ENCODE measurements at places on chromosomes 16 and 17. TPM values are rescaled to one million over a fixed set of nuclear protein-coding genes. Genes with fewer than 3 reads are reported as not detected.
A peak's percentile ranks its signal among the peaks of the same experiment; 100 is the strongest.

DNA sequence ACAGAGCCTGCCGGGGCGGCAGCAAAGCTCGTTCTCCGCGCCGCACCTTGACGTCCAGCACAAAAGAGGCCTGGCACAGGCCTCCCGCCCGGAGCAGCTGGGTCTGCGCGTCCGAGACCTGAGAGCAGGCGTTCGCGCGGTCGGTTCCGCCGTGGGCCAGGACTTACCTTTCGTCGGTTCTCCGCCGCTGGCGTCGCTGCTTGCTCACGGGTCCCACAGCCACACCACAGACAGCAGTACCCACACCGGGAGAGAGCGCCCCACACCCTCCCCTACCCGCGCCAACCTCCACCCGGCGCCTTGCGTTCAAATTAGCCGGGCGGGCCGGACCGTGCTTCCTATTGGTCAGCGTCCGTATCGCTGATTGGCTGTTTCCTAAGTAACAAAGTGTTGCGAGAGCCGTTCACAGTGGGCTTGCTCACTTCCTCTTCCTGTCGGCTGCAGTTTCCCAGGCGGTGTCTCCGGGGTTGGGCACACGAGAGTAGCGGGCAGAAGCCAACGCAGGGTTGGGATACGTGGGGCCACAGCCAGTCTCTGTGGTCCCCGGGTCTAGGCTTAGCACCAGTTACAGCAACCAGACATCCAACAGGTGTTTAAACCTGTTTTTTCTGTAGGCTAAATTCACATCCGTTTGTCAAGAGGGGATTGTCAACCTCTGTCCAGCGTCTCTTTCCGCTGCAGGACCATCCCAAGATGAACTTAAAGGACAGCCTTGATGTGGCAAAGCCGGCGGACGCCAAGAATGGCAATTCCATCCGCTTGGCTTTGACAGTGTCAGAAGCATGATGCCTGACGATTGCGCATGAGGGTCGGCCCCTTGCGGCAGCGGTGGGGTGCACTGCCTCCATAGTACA is at the start of gene KIF18B:
Gene KIF18B (minus strand): TSS at position 313 of the 854 bp plus-strand sequence. CDS start 11,429 bp downstream, outside the sequence.
- no peaks in the 10 kb centered on the region for H3K27me3 ChIP-seq
- peaks cover 11% of the 10 kb centered on the region for H3K4me1 ChIP-seq
- peak within 1 kb of the TSS; percentile 95 for H3K4me3 ChIP-seq
- H3K36me3 ChIP-seq: peaks cover 22% of the 10 kb centered on the region
- no peak within 1 kb of the TSS for H3K27ac ChIP-seq

Gene ACSM3
- total RNA-seq: 3.8 TPM

GRCh38 chr16:57297856-57298255 is 13.4 kb upstream of the PLLP start:
- no peak overlapping the region for H3K27ac ChIP-seq
- peaks cover 5% of the 10 kb centered on the region for H3K4me1 ChIP-seq
- no peaks in the 10 kb centered on the region for H3K36me3 ChIP-seq
- H3K27me3 ChIP-seq: peaks cover 7% of the 10 kb centered on the region
- H3K4me3 ChIP-seq: no peak overlapping the region
- DNase-seq: peak; percentile 20

DNA sequence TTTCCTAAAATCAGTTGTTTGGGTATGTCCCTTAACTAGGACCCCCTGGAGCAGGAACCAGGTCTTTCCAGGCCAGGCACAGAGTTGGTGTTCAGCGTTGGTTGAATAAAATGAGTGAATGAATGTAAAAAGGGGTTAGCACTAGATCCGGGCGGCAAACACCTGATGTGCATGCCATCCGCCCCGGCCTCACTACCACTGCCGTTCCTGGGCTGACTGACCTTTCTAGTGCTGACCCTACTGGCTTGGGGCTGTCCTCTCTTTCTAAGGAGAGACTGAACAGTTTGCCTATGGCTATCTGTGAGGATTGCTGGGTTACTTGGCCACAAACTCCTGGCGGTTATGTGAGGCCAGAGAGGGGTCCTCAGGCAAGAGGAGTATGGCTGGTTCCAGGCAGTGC is 10.1 kb upstream of the PHF12 start:
- no peak overlapping the region for H3K4me3 ChIP-seq
- H3K27ac ChIP-seq: no peak overlapping the region
- DNase-seq: no peak
- no peaks in the 10 kb centered on the region for H3K36me3 ChIP-seq

DNA sequence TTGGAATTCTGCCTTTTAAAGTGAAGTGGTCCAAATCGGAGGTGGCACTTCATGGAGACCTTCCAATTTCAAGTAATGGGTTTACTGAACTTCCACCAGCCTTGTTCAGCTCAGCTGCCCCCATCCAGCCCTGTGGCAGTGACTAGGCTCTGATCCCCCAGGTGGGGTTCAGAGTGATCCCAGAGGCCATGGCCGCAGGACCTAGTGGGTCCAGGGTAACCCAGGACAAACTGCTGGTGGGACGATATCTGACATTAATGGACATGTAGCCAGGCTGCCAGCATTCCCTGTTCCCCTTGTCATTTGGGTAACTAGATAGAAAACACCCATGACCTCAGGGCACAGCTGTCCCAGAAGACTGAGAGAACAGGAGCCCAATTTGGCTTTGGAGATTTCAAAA is 209.9 kb downstream of the GSG1L start:
- no peaks in the 10 kb centered on the region for H3K27me3 ChIP-seq
- DNase-seq: no peak
- H3K36me3 ChIP-seq: no peaks in the 10 kb centered on the region

DNA sequence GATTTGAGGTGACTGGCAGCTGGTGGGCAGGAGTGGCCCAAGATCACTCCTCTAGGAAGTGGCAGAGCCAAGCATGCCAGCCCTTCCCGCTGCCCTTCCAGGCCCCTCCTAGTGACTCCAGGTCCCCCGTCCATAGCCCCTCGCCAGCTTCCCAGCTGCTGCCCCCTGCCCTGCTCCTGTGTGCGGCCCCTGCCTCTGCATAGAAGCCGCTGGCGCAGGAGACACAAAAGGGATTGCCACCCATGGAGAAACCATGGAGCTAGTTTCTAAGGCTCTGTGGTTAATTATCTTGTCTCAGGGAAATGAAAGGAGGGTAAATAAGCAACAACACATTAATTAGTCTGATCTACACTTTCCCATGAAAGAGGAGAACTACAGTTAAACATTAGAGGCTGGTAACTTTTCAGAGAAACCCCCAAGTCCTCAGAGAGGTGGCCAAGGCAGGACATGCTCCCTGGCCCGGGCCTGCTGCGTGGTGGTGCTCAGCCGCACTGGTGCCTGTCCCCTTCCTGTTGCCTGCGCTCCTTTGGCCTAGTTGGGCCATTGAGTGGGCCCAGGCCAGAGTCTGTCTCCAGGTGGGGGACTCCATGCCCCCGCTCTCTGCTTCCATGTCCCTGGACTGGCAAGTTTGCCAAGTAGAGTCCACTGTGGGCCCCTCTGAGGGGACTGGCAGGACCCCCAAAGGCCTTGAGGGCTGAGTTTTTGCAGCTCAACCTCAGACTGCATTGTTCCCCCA is 65.2 kb downstream of the PRMT7 start:
- no peaks in the 10 kb centered on the region for H3K27me3 ChIP-seq
- peak; percentile 75 for DNase-seq
- H3K4me3 ChIP-seq: no peak overlapping the region
- H3K27ac ChIP-seq: peak overlapping the region; percentile 24
- H3K4me1 ChIP-seq: peaks cover 16% of the 10 kb centered on the region
- no peaks in the 10 kb centered on the region for H3K36me3 ChIP-seq

Gene CKLF
- total RNA-seq: 38.6 TPM

- no peaks in the 10 kb centered on the region for H3K27me3 ChIP-seq
- H3K4me3 ChIP-seq: no peak overlapping the region
- DNase-seq: no peak
- H3K36me3 ChIP-seq: no peaks in the 10 kb centered on the region
- no peak overlapping the region for H3K27ac ChIP-seq
These were observed 79.5 kb downstream of the CPPED1 start for GRCh38 chr16:12724226-12724625.

GRCh38 chr16:67463059-67463458 is 17.9 kb downstream of the ATP6V0D1 start:
- H3K4me1 ChIP-seq: no peaks in the 10 kb centered on the region
- H3K4me3 ChIP-seq: no peak overlapping the region
- no peak for DNase-seq
- no peaks in the 10 kb centered on the region for H3K36me3 ChIP-seq
- no peaks in the 10 kb centered on the region for H3K27me3 ChIP-seq

Gene C17orf78
- total RNA-seq: not detected

Gene RNF43
- total RNA-seq: 0.50 TPM

DNA sequence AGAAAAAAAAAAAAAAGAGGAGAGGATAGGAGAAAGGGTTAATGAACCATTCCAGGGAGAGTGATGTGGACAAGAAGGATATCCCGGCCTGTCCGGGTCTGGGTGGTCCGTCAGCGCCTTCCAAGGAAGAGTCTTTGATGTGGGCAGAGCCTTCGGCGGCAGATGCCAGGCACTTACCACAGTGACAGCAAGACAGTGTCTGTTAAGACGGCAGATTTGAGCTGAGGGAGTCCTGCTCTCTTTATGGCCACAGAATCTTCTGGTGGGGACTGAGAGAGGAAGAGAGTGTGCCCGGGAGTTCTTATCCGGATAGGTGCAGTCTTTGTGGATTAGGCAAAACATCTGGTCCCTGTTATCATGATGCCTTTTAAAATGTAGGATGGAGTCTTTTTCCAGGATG is 95.2 kb downstream of the ZDHHC7 start:
- H3K27me3 ChIP-seq: no peaks in the 10 kb centered on the region
- no peak for DNase-seq
- H3K4me3 ChIP-seq: no peak overlapping the region
- no peaks in the 10 kb centered on the region for H3K4me1 ChIP-seq
- H3K27ac ChIP-seq: no peak overlapping the region
- H3K36me3 ChIP-seq: no peaks in the 10 kb centered on the region

DNA sequence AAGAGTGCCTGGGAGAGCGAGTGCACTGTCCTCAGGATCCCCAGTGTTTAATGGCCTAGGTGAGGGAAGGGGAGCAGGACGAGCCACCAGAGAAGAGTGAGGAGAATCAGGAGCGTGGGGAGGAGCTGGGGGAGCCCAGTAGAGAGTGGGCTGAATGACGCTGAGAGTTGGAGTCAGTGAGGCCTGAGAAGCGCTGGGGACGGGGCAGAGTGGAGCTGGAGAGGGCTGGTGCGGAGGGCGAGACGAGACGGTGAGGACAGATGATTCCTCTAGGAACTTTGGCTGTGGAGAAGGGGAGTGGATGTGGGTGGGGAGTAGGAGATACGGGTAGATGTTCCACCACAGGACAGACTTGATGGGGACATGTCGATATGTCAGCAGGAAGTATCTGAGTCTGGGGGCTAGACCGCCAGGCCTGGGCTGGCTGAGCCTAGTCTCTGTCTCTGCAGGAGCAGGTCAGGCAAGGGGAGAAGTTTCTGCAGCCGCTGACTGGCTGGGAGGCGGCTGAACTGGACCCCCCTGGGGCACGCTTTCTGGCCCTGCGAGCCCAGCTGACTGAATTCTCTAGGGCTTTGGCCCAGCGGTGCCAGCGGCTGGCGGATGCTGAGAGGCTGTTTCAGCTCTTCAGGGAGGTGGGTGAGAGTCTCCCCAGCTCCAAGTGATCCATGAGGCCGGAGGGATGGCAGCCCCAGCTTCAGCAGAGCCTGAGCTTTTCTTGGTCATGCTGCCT is 4.7 kb downstream of the PLEKHG4 start:
- H3K36me3 ChIP-seq: no peaks in the 10 kb centered on the region
- H3K27me3 ChIP-seq: peaks cover 14% of the 10 kb centered on the region
- no peaks in the 10 kb centered on the region for H3K4me1 ChIP-seq
- no peak overlapping the region for H3K27ac ChIP-seq

Gene PRSS33
- 0.73 TPM for total RNA-seq

Gene MT1M
- not detected for total RNA-seq

- no peaks in the 10 kb centered on the region for H3K36me3 ChIP-seq
- no peak overlapping the region for H3K4me3 ChIP-seq
- no peaks in the 10 kb centered on the region for H3K27me3 ChIP-seq
- peaks cover 22% of the 10 kb centered on the region for H3K4me1 ChIP-seq
- H3K27ac ChIP-seq: no peak overlapping the region
- no peak for DNase-seq
These were observed 26.9 kb downstream of the NSMCE1 start for GRCh38 chr16:27241658-27242057.

DNA sequence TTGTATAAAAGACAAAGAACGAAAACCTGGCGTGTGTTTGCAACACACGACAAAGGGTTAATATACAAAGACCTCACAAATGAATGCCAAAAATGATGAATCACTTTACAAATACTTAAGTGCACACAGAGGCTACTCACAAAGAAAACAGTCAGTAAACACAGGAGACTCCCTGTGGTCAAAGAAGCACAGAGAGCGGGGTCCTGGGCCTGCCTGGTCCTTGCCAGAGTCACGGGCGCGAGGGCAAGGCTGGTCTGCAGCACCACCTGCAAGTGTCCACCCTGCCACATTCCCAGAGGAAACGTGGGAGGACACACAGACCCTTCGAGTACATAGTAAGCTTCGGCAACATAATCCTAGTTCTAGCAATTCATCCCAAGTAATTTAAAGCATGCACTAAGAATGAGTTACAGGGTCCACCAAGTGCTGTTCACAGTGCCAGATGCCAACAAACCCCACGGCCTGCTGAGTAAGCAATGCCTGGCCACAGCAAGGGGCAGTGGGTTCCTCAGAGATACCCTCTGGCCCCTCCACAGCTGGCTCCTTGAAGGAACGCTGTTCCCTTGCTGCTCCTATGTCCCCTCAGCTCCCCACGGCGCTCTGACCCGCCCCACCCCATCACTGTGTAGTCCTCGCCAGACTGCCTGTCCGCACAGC is 24.6 kb upstream of the FAAP100 start:
- H3K36me3 ChIP-seq: peaks cover 5% of the 10 kb centered on the region
- no peak overlapping the region for H3K4me3 ChIP-seq
- no peaks in the 10 kb centered on the region for H3K27me3 ChIP-seq
- DNase-seq: no peak
- no peak overlapping the region for H3K27ac ChIP-seq

Gene SEZ6L2
- total RNA-seq: 11.7 TPM

Gene NTN3
- total RNA-seq: 1.7 TPM

- no peak overlapping the region for H3K27ac ChIP-seq
- no peaks in the 10 kb centered on the region for H3K4me1 ChIP-seq
- no peaks in the 10 kb centered on the region for H3K27me3 ChIP-seq
- no peak overlapping the region for H3K4me3 ChIP-seq
- no peak for DNase-seq
These were observed 10.9 kb upstream of the DHRS7C start for GRCh38 chr17:9802294-9802693.

GRCh38 chr17:12736526-12736925 is 52.8 kb upstream of the ARHGAP44 start:
- H3K27ac ChIP-seq: no peak overlapping the region
- H3K4me3 ChIP-seq: no peak overlapping the region
- no peaks in the 10 kb centered on the region for H3K27me3 ChIP-seq
- no peak for DNase-seq
- H3K4me1 ChIP-seq: no peaks in the 10 kb centered on the region

Gene ACAP1
- total RNA-seq: 2.7 TPM

DNA sequence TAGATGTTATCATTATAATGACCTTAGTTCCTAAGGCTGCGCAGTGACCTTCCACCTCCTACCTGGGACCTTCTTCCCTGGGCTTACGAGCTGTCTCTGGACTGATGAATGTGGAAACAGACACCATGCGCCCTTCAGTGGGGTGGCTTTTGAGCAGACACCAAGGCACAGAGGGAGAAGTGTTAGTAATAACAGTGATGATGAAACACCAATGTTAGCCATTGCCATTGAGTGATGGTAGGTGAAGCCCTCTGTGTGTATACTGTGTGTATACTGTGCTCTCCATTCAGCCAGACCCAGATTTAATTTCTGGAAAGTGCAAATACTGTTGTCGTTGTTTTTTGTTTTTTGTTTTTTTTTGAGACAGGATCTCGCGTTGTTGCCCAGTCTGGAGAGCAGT is 44.5 kb downstream of the CLEC16A start:
- H3K4me1 ChIP-seq: peaks cover 3% of the 10 kb centered on the region
- DNase-seq: no peak
- no peaks in the 10 kb centered on the region for H3K27me3 ChIP-seq
- no peak overlapping the region for H3K27ac ChIP-seq

All from neural progenitor cell (in vitro differentiated cells).